ENCODE measurements at places on chromosomes 7 and 10.

GRCh38 chr7:15925608-15926007 is 239.1 kb upstream of the MEOX2 start:
- peak; percentile 16 for DNase-seq

DNA sequence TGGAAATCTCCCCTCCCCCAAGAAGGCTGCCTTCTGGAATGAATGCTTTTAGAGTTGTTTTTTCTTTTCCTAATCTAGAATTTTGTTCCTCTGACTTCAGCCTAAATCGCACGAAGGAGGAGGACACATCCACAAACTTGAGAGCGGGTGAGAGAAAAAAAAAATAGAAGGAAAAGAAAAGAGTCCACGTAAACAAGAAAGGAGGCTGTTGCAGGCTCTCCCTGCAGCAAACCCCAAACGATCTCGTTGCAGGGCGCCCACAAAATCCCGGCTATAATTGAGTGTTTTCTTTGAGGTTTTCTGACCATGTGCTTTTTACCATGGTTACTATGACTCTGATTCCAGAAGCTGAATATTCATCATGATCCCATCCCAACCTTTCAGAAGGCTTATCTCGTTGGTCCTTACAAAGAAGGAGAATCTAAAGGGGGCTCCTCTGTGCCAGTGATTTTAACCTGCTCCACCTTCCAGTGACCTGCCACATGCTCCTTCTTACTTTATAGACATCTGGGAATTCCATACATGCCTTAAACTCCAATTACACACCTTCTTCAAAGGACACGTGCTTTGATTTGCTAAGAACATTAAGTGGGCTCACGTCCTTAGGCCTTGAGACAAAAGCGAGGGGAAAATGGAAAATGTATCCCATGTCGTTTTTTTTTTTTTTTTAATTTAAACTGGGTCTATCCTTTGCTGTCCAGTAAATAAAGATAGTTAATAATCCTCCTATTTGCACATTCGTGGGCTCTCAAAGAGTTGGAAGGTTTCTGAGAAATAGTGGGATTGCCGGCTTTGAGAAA is 5.8 kb downstream of the TWIST1 start:
- DNase-seq: no peak

GRCh38 chr7:96097835-96098234 is 224.1 kb downstream of the SLC25A13 start:
- DNase-seq: no peak

- DNase-seq: peak; percentile 41
Observed at GRCh38 chr7:106864298-106865081, 592 bp upstream of the PIK3CG start.

- no peak for DNase-seq
Observed at GRCh38 chr7:142890874-142891485, 5.4 kb upstream of the TRPV6 start.

DNA sequence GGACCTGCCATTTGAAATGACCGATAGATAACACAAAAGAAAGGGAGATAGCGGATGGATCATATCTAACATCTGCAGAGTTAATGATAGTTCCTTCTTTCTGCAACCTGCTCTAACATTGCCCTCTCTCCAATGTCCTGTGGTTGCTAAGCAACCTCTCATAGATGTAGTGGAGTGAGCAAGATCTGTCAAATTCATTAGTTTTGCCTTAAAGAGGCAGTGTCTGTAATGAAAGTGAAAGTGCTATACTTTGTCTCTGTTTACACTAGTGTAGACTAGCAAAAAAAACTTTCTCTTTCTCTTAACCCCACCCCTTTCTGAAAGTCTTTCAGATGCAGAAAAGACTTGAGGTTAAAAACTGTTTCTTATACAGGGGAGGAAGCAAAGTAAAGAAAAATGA is 1196.9 kb downstream of the SORCS3 start:
- DNase-seq: peak; percentile 45

GRCh38 chr7:18290223-18290622 is 205.3 kb upstream of the HDAC9 start:
- DNase-seq: peak; percentile 2

- DNase-seq: no peak
Observed at GRCh38 chr10:92121686-92122492, 169.0 kb downstream of the CPEB3 start.

DNA sequence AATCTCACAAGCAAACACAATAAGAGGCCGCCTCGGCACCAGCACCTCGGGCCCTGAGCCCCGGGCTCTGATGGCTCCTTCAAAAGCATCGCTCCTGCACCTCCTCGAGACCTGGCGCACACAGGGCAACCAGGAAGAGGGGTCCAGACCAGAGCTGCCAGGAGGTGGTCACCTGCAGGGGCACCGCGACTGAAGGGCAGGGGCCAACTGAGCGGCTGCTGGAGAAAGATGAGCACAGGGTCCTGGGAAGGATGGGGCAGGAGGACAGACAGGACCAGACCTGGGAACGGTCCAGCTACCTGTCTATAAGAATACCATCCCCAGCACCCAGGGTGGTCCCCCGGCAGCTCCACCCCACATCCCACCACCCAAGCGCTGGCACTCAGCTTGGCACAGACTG is 20.8 kb downstream of the MAD1L1 start:
- no peak for DNase-seq

DNA sequence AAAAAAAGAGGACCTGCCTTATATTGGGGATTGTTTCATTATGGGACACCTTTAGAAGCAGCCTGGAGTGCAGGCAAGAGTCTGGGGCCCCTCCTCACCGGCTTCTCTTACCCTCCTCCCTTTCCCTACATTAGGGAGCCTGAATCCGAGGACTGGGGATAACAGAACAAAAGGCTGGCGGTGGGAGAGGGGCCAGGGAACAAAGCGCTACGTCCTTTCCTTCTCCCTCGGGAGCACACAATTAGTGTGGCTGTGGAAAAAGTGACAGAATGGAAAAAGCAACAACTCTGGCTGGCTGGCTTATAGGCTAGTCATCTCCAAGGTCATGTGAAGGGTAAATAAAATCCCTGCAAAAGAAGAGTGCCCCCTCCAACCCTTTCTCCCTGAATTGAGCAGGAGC is 74.7 kb downstream of the LSM5 start:
- DNase-seq: no peak

GRCh38 chr7:148856578-148856881 is 27.6 kb downstream of the EZH2 start:
- no peak for DNase-seq

DNA sequence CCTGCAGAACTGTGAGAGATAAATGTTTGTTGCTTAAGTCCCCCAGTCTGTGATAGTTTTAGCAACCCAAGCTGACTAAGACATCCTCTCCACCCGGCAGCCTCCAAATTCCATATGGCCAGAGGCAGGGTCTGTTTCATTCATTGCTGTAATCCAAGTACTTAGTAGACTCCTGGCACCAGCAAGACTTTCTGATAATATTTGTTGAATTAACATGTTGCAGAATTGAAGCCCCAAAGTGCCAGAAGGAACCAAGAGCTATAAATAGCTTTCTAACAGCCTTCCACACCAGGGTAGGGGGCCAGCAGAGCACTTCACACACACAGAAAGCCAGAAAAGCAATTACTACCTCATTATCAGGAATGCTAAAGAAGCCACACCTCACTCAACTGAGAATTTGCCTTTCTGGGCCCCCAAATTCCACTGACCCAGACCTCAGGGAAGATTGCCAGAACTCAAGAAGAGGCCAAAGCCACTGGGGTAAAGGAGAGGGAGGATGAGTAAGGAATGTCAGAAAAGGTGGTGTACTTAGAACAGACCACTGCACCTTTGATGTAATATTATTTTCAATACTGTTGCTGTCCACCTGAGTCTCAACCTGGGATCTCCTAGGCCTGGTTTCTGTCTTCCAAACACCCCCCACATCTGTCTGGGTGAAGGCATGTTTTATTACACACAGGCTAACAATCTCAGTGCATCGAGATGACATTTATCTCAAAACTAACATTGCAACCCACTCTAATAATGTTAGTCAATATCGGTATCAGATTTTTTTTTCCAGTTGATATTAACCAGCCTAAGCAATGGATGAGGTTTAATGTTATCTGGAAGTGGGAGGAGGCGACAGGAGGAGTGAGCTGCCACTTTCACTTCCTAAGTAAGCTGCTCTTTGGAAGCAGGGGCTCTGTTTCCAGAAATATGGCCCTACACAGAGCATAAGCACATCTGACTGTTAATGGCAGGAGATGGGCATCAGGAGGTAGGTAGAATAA is 5.5 kb downstream of the NOD1 start:
- no peak for DNase-seq

- no peak for DNase-seq
Observed at GRCh38 chr7:157394246-157395191, 57.7 kb downstream of the DNAJB6 start.

- no peak for DNase-seq
Observed at GRCh38 chr7:158049271-158049670, 538.4 kb downstream of the PTPRN2 start.

- no peak for DNase-seq
Observed at GRCh38 chr10:117450940-117451339, 75.7 kb upstream of the PDZD8 start.

DNA sequence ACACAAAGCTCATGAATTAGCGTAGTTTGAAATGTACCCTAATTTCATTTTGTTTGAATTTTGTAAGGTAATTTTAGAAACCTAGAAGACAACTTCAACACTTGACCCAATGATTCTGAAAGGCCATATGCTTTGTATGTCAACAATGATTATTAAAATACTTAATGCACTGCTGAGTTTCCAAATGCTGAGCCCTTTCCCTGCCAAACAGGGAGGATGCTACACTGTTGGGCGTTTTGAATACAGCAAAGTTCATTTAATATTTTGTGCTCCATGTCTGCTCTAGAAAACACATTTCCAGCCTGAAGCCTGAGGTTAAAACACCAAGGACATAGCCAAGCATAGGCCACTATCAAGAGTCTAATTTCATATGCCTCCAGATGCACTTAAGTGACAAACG is 99.8 kb downstream of the ICA1 start:
- no peak for DNase-seq

DNA sequence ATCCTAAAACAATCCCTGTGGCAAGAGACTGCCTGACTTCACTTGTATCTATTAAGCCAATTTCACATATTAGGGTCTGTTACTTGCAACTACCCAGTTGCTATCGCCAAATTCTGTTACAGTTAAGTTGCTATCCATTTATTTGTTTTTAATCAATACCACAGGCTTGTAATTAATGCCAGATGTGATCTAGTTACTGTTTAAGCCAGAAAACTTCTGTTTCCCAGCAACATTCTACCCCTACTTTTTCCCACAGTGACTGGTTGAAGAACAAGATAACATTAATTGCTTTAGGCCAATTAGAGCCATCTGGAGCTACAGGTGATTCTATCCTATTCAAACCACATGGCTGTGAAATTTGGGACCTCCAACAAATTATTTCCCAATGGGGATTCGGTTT is 131.3 kb downstream of the ALOX5 start:
- no peak for DNase-seq

DNA sequence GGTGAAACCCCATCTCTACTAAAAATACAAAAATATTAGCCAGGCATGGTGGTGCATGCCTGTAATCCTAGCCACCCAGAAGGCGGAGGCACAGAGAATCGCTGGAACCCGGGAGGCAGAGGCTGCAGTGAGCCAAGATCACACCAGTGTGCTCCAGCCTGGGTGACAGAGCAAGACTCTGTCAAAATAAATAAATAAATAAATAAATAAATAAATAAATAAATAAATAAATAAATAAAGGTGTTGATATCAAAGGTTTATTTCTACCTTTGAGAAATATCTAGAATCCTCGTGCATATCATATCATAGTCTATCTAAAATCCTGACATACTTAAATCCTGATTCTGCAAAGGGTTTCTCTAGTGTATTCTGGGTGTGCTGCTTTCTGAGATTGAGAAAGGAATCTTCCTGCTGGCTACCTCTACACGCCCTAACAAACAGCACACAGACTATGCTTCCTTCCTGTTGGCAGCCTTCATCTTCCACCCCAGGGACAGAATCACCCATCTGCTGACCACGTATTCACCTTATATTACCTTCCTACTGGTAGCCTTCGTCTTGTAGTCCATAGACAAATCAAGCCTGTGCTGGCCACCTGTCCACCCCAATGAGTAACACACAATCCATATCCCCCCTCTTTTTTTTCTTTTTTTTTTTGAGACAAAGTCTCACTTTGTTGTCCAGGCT is 8.7 kb downstream of the ABLIM1 start:
- DNase-seq: no peak

DNA sequence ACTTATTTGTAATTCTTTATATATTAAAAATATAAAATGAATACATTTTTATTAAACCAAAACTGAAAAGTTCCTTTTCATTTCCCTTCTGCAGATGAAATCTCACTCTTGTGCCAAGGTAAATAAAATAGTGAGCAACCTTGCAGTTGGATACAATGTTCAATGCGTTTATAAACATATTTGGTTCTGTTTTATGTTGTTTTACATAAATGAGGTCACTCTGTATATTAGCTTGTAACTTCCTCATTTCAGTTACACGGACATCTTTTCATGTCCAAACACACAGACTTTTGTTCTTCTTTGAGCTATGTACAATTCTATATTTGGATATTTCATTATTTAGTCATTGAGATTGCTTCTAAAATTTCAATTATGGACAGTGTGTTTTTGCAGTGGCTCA is 107.7 kb downstream of the BBS9 start:
- no peak for DNase-seq

- DNase-seq: no peak
Observed at GRCh38 chr7:14377646-14378266, 388.3 kb upstream of the ETV1 start.

DNA sequence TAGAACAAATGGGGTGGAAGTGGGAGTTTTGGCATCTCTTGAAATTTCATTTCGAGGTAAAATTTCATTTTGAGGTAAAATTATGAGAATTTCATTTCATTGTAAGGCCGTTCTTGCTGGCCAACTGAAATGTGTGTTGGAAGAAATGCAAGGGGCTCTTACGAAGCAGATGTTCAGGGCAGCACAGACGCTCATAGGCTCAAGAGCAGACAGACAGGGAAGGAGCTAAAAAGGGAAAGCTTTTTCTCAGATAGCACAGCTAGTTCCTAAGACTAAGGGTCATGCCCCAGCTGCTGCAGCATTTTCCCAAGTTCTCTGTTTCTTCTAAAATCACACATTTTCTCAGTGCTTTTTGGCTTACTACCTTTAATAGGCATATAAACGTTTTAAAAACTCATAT is 65.1 kb upstream of the SFMBT2 start:
- no peak for DNase-seq

- no peak for DNase-seq
Observed at GRCh38 chr10:43119416-43120115, 18.7 kb upstream of the CSGALNACT2 start.

GRCh38 chr7:55063633-55064032 is 44.8 kb downstream of the EGFR start:
- no peak for DNase-seq
